ENCODE measurements at places on chromosomes 4 and X.

- no peak for DNase-seq
These were observed 50.0 kb upstream of the CPLX1 start for GRCh38 chr4:875818-876423.

DNA sequence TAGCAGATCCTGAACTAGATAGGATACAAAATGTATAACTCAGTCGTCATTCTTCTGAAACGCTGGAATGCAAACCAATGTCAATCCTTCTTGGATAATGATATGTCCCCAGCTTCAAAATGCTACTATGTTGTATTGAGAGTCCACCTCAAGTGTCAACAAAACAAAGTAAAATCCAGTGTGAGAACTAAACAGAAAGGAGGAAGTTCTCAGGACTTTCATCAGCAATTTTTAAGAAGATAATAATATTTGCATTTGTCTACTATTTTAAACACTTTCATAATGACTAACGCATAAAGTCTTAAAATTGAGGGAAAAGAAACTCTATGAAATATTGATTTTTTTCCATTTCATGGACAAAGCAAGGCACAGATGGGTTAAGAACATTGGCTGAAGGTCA, 36.3 kb downstream of the SOD3 start:
- DNase-seq: no peak

GRCh38 chrX:3052860-3053259, 11.6 kb downstream of the ARSF start:
- DNase-seq: no peak

DNA sequence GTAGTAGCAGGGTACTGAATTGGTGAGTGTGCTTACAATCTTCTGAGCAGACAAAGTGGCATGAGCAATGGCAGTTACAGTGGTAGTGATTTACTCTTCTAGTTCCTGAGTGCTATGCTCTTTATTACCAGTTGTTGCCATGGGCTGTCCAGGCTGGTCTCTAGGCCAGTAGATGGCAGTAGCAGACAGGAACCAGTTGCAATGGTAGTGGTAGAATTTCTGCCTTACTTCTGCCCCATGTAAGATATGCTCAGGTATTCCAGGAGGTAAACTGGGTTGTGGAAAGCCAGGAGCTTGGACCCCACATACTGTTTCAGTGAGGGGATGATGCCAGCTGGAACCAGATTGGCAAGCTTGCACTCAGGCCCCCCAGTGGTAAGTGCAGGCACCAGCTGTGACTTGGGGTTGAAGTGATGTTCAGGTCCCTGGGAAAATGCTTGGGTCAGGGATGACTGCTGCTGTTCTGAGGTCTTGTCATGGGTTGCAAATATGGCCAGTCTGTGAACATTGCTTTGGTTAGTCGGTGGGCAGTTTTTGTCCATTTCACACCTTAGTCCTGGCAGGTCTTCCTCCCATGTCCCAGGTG, 63.0 kb upstream of the ZXDB start:
- DNase-seq: no peak

- DNase-seq: no peak
These were observed 108.0 kb downstream of the ZNF330 start for GRCh38 chr4:141328560-141329173.

- DNase-seq: no peak
These were observed 103.2 kb upstream of the FAM9B start for GRCh38 chrX:9137152-9137551.

DNA sequence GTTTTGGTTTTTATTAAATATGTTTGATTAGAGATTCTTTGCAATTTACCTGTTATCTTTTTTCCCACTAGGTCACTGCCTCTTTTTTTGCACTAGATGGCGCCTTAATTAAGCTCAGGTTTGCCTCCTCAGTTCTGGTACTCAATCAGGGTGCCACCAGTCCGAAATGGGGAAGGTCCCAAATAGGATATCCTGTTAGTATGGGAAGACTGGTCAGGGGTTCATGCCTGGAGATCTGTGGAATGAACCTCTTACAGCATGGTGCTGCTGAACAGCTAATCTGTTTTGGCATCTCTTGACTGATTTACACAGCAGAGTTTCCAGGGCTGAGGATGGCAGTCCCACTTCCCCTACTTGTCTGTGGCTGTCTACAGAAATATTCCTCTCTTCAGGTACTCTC, 24.2 kb upstream of the VSIG1 start:
- DNase-seq: no peak

- DNase-seq: no peak
These were observed 100.6 kb upstream of the CBR4 start for GRCh38 chr4:169110633-169111032.

DNA sequence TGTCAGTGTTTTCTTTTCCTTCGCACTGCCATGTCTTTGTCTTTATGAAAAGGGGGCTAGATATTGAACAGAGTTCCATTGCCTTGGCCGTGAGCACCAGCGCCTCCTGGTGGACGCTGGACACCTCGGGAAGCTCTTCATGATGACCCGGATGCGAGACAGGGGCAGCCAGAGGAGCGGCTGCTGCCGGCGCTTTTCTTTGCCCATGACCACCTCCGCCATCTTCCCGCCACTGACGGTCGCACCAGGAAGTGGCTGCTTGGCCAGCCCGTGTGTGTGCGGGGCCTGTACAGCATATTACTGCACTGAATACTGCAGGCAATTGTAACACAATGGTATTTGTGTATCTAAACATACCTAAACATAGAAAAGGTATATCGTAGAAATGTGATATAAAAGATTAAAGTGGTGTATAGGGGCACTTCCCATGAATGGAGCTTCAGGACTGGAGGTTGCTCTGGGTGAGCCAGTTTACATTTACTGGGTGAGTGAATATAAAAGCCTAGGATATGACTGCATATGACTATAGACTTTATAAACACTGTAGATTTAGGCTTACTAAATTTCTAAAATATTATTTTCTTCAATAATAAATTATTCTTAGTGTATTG, 15.8 kb upstream of the GRIA2 start:
- DNase-seq: no peak
